ENCODE measurements at places on chromosomes 7 and 10. TPM values are rescaled to one million over a fixed set of nuclear protein-coding genes. Genes with fewer than 3 reads are reported as not detected.

The ELOVL3 gene
- total RNA-seq: 0.62 TPM

The ZNF273 gene
- 5.0 TPM for total RNA-seq

The DNAJB12 gene
- total RNA-seq: 24.8 TPM

The ZNF485 gene
- 4.1 TPM for total RNA-seq

The LIMK1 gene
- total RNA-seq: 67.8 TPM

The LRGUK gene
- 0.43 TPM for total RNA-seq

The OIT3 gene
- 0.09 TPM for total RNA-seq

The BMPER gene
- total RNA-seq: 4.4 TPM

All from astrocyte (in vitro differentiated cells and primary cell).